A549 (cell line): ENCODE measurements at places on chromosomes 11 and 22. TPM values are rescaled to one million over a fixed set of nuclear protein-coding genes. Genes with fewer than 3 reads are reported as not detected.

Gene PTS
- 33.6 to 34.4 TPM (median 33.9 TPM) in 3 replicates for polyA plus RNA-seq

Gene ATG16L2
- polyA plus RNA-seq, result 6.3 to 7.6 TPM (median 6.4 TPM) in 3 replicates

Gene SLC22A8
- polyA plus RNA-seq, result not detected in 3 replicates

Gene RGL4
- polyA plus RNA-seq, result not detected in 3 replicates

Gene NXPE2
- polyA plus RNA-seq, result not detected in 3 replicates
